ENCODE measurements at places on chromosomes 2 and 18.

GRCh38 chr18:24315170-24315569, 82.5 kb downstream of the OSBPL1A start:
- no peak for DNase-seq

DNA sequence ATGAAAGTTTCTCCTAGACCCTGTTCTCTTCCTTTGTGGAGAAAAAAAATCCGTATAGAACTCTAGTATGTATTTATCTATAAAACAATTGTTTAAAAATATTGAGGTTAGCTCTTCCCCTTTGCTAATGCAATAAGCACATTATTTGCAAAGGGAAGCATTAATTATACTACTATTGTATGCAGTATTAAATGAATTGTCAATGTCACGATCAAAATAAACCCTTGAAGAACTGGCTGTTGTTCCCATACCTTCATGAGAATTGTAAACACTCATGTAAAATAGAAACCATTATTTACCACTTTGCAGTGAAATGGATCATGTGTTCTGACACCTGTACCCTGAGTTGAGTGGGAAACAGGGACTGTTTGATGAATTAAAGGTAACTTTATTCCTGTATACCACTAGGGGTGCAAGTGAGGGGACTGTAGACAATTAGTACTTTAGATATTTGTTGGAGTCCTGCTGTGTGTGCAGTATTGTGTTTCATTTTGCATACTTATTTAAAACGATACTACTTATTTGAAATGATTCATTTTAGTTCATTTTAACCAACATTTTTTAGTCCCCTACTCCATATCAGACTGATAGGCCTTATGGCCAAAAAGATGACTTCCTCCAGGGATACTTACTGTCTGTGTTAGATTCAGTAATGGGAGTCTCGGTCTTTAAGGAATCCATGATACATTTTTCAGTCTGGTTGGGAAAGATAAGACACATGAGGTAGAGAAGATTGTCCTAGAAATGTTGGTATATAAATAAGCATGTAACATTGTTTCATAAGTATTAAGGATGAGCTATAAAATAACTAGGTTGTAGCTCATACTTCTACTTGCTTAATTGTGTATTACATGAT, 7.9 kb downstream of the PKP4 start:
- no peak for DNase-seq

DNA sequence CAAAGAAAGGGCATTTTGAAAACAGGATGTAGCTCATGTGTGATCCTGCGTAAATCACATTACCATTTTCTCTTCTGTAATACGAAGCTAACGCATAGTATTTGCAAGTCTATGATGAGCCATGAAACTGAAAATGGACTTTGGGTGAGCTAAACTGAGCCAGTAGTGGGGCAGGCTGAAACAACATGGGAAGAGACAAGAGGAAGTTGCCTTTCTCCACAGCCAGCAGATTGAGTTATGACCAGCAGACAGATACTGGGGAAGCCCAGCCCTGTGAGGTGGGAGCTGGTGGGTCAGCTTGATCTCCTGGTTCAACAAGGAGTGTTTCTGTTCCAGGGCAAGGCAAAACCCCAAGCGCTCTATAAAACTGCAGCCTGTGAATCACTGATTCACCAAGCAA, 11.8 kb downstream of the CYRIA start:
- DNase-seq: no peak

DNA sequence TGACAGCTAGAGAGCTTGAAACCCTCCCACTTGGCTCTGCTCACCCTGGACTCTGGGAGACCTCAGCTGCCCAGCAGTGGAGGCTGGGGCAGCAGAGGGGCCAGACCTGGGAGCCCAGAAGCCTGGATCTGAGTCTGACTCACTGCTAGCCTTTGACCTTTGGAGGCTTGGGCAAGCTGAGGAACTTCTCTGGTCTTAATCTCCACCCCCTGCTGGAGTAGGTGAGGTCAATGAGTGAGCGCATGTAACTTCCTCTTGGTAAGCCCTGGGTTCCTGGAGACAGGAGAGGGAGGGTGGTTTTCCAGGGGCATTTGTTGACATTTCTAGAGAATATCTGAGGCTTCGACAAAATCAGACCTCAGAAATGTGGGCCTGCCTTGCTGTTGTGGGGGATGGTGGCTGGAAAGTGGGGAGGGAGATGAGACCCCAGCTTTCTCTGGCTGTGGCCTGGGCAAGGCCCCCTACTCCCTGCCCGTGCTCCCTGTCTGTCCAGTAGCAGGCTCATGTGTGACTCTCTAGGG, 73.0 kb upstream of the YWHAQ start:
- DNase-seq: peak; percentile 19

All from AG04449 (cell line).